ENCODE measurements at places on chromosomes 6 and 20. TPM values are rescaled to one million over a fixed set of nuclear protein-coding genes. Genes with fewer than 3 reads are reported as not detected.

Gene TSPO2
- not detected for total RNA-seq

Gene GJA10
- total RNA-seq, result 3.4 TPM

DNA sequence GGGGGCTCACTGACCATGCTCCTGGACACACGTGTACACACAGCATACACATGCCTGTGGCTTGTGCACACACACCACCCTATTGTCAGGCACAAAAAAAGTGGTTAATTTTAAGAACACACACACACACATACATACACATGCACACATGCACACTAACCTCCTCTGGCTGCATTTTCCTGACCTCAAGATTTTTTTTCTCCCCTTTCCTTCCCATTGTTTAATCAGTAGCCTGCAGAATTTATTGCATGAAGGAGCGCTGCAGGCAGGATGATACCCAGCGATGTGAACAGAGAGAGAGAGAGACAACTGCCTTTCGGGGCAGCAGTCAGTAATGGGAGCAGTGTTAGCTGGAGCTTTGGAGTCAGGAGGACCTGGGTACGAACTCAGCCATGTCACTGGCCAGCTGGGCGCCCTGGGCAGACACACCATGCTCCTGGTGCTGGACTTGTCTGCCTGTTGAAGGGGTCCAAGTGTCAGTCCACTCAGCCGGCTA lies 990 bp upstream of the TRAF3IP2 start:
- DNase-seq, result no peak

GRCh38 chr6:101232961-101233360 lies 160.5 kb upstream of the GRIK2 start:
- no peak for DNase-seq

DNA sequence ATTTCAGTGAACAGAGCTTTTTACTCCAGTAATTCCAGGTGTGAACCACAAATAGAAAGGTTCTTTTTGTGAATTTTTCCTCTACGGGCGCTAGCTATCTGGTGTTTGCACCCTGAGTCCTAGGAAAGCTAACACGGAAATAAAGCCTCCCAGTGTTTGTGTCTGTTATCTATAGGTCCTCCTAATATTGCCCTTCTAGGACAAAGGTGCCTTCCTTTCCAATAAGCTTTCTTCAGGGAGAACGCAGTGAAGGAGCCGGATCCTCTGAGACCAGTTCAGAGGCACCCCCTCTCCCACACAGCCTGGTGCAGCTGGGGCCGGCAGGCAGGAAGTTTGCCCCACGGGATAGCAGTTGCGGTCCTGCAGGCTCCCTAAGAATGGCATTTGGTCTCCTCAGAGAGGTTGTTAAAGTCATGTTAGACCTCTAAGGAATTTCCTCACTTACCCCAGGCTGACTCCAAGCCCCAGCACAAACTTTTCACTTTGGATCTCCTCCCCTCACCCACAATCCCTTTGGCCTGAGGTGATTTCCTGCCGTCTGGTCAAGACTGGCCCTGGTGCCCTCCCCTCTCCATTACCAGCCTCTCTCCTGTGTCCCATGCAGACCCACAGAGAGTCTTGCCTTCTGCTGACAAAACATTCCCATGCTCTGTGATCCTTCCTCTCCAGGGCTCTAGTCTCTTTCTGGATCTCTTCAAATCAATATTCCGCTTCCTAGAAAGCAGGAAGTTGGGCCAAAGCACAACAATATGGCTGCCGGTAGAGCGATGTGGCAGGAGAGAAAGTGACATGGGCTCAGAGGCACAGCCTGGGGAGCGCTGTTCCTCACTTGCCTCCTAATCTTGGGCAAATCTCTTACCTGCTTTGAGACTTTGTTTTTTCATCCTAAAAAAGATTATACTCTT lies 126.0 kb downstream of the MOXD1 start:
- DNase-seq, result no peak
